T-cell (primary cell): ENCODE measurements at places on chromosomes 3 and 15. TPM values are rescaled to one million over a fixed set of nuclear protein-coding genes. Genes with fewer than 3 reads are reported as not detected.

The FOXB1 gene
- 0.19 TPM for total RNA-seq

GRCh38 chr3:155110022-155110421 lies 29.9 kb downstream of the MME start:
- no peak for DNase-seq

DNA sequence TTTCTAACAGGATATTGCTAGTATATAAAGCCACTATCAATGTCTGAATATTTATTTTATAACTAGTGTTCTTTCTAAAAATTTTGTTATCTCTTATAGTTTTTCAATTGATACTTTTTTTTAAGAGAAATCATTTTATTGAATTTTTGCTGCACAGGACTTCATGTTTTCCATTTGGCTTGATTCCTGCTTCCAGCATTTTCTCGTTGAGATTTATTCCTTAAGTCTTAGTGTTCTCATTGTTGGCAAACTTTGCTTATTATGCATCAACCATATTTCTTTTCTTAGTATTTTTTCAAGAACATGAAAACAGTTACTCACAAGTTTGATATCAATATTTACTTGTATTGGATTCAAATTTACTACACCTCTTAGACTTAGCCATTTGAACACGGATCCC lies 113.4 kb downstream of the UNC13C start:
- DNase-seq, result no peak

DNA sequence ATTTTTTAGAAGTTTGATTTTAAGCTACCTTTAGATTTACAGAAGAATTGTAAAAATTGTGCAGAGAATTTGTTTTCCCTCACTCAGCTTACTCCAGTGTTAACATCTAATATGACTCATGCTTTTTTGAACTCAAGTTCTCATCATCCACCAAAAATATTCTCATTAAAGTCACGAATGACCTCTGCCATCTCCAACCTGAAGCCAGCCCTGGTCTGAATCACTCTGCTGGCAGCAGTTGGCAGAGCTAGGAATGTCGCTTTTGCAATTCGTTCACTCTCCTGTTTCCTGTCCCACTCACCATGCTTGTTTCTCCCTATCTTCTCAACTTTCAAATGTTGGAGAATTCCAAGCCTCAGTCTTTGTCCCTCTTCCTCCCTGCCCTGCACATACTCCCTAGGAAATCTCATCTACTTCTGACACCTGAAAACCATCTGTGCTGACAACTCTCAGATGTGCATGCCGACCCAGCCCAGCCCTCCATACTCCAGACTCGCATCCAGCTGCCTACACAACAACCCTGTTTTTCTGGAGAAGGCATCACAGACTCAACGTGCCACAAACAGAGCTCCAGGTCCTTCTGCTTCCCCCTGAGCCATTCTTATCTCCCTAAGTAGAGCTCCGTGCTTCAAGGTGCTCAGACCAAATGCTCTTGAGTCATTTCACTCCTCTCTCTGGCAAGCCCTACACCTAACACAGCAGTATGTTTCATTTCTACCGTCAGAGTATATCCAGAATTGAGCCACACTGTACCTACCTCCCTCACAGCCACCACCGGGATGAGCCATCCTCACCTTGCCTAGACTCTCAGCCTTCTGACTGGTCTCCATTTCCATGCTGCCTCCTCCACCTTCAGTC lies 24.9 kb downstream of the PRR23E start:
- no peak for DNase-seq
